ENCODE measurements at places on chromosomes 3 and 15.
A peak's percentile ranks its signal among the peaks of the same experiment; 100 is the strongest.

GRCh38 chr3:67804578-67804977 lies 150.2 kb upstream of the SUCLG2 start:
- DNase-seq = no peak

DNA sequence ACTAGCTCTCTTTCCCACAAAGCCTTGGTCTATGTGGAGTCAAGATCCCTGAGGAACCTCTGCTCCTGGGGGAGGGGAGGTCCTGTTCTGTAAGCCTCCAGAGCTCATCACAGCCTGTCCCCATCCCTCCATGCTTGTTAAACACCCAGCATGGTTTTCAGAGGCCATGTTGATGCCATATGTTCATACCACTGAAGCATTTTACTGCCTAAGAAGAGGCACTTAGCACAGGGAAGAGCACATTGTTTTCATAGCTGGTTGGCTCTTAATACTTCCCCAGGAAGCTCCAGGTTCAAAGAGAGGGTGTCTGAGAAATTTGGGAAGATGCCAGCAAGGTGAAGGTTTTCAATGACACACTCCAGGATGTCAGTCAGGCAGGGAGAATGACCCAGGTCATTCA lies 25.6 kb downstream of the CPNE4 start:
- no peak for DNase-seq

DNA sequence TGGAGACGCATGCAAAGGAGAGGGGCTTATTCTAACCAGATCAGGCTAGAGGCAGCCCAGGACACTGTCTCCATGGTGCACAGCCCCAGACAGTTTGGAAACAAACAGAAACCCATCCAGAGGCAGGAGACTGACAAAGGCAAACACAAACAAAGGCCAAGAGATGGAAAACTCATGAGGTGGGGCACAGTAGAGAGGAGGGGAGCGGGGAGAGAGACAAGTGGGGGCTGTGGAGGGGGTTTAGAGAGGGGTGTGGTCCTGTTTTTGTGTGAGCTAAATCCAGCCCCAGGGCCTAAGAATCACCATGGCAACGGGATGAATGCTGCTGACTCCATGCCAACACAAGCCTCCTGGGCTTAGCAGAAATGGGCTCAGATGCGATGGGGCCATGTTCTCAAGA lies 32.3 kb downstream of the PARP16 start:
- no peak for DNase-seq

- no peak for DNase-seq
These were observed 141.7 kb upstream of the NDN start for GRCh38 chr15:23828786-23829185.

- no peak for DNase-seq
These were observed 83.9 kb downstream of the IL20RB start for GRCh38 chr3:137041686-137042085.

GRCh38 chr15:30906366-30906765 lies 2.7 kb downstream of the FAN1 start:
- no peak for DNase-seq

DNA sequence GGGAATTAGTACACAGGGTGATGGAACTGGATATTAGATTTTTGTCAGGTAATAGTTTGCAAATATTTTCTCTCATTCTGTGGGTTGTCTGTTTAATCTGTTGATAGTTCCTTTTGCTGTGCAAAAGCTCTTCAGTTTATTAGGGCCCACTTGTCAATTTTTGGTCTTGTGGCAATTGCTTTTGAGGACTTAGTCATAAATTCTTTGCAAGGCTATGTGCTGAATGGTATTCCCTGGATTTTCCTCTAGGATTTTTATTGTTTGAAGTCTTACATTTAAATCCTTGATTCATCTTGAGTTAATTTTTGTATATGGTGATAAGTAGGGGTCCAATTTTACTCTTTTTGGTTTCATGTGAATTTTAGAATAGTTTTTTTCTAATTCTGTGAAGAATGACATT lies 111.3 kb downstream of the ARRDC4 start:
- no peak for DNase-seq

- DNase-seq = no peak
These were observed 33.7 kb downstream of the PRR20G start for GRCh38 chr3:127254033-127254644.

DNA sequence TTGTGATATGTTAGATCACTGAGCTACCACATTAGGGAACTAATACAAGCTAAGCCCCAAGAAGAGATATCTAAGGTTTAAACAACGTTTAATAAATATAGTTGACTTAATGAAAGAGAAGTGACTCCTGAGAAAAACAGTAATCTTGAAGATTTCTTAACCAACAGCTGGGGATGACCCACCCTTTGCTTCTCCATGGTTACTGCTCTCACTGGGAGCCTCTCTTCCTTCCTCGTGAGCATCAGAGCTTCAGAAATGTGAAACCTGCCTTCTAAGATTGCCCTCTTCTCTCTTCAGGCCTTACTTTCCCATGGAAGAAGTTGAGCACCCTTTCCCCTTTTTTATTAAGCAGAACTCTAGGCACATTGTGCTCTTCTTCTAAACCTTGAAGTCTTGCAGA lies 132.2 kb upstream of the NR2E3 start:
- DNase-seq = no peak

DNA sequence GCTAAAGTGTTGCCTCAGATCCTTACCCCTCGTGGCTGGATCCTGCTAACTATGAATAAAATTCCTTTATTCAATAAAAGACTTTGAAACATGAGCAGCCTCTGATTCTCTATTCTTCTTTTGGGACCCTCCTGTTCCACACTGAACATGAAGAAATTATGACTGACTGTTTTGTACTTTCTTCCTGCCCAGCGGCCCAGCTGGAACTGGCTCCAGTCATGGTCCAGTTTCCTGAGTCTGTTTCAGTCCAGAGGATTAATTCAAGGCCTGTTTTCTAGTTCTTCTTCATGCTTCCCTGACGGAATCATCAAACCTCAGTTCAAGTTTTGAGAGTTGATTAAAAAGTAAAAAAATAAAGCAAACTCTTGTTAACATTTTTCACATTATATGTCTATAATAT lies 52.6 kb upstream of the CP start:
- no peak for DNase-seq

DNA sequence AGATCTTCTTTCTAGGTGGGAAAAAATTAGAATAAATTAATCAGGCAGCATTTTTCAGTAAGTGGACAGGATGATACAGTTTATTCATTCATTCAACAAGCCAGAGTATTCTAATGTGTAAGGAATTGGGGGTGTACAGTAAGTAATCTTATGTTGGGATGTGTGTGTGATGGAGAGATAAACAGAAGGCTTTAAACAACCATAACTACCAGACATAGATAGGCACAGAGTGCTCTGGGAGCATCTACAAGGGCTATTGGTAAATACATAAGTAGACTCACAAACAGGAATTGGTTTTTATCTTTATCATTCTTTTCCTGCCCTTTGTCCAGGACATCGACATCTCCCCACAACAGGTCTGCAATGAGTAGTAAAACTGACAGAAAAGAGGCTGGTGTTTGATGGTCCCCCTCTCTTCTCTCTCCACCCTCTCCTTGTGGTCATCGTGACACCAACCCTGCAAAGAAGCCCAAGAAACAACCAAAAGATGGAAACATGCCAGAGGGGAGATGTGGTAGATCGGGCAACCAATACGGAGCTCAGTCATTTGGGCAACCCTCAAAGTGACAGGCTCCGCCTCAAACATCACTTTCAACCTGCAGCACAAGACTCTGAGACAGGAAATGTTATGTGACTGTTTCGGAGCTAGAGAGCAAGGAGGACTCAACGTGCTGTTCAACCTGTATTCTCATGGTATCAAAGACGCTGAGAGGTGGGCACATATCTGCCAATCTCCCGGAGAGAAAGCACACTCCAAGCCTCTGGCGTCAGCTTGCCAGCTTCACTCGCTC lies 28.7 kb upstream of the B3GNT5 start:
- peak; percentile 14 for DNase-seq

DNA sequence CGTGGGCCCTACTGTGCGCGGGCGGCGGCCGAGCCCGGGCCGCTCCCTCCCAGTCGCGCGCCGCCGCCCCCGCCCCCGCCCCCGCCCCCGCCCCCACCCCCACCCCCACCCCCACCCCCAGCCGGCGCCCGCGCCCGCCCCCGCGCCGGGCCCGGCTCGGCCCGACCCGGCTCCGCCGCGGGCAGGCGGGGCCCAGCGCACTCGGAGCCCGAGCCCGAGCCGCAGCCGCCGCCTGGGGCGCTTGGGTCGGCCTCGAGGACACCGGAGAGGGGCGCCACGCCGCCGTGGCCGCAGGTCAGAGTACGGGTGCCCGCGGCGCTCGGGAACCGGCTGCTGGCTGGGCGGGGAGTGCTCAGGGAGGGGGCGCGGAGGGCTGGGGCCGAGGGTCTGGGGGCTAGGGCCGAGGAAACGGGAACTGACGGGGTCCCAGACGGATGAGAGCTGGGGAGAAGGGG lies 1.1 kb upstream of the PPARG start:
- peak; percentile 23 for DNase-seq

DNA sequence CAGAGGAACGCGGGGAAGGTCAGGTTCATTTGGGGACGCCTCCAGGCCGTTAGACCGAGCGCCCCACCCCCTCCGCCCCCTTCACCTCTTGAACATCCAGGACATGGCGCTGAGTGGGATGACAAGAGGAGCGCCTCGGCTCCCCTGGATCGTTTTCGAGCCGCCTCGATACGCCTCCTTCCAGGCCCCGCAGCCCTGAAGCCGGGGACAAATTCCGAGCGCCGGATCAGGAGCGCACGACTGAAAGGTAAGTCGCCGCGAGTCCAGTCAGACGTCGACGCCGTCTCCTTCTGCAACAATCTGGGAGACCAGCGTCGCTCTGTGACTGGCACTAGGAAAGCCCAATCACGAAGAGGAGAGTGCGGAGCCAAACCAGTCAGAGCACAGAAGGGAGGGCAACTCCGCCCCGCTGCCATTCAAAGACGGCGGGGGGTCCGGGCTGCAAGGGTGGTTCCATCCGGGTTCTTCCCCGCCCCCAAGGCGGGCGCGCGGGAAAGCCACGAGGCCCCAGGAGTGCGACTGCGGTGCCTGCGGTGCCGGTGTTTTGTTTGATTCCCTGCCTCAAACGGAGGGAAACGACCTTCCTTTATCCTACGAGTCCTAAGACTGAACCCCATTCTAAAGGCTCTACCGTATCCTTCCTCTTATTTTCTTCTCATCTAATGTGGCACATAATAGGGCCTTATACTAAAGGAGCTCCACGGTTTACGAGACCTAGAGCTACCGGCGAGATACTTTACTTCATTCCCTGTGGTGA lies at the start of gene HLTF:
HLTF (minus strand) TSS at position 302 of the 757 bp plus-strand sequence; CDS start at position 105, 197 bp downstream.
- DNase-seq = peak; percentile 95

- no peak for DNase-seq
These were observed 162.8 kb downstream of the CGGBP1 start for GRCh38 chr3:87895983-87896382.

DNA sequence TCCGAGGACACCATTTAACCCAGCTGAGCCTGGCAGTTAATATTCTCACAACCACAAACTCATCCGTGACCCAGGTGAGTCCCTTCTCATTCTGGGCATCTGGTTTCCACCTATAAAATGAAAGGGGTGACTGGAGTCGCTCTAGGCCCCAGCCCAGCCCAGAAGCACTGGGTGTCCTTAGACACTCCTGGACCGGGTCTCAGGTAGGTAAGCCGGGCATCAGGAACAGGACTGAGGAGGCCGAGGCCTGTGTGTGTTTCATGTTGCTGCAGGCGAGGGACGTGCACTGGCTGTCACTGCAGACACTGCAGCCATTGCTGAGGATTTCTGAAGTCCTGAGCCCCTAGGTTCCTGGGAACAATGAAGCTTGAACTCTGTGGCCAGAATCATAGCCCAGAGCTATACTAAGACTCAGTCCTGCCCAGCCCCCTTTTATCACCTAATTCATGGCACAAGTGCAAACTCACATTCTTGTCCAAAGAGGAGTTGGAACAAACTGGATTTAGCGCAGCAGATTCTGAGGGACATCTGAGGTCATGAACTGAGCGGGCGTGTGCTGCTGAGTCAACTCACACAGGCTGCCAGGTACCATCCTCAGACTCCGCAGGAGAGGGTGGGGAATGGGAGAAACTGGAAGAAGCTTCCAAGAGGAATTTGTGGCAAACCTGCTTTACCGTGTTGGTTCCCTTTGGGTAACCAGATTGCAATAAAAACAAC lies 184.9 kb downstream of the FAM43A start:
- no peak for DNase-seq

DNA sequence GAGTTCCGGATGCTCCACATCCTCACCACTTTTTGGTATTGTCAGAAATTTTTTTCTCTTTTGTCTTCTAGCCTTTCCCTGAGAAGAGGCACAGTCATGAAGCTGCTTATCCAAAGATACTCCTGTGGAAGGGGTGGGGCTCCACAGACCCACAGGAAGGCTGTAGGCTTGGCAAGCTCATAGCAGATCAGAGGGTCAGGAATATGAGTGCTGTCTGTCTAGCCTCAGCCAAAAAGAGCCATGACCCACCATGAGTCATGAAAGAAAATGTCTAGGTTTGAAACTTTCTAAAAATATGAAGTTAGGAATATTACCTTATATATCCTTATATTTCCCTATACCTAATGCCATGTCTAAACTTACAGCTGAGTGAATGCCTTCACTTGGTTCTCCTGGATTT lies 118.2 kb upstream of the THBS1 start:
- DNase-seq = no peak

DNA sequence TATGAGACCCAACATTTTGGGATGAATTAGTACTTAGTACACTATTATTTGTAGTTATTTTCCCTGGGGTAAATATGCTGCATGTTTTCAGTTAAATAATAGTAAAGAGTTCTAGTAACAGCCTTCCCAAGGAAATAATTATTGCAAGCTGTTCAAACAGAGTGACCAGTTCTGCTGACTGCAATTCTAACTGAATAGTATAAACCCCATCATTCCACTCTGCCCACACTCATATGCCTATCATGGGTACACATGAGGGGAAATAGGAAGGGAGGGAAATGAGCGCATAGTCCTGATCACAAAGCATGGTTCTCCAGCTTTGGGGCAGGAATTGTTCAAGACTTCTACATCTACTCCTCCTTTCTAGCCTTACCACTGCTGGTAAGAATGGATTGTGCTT lies 18.7 kb downstream of the UQCC5 start:
- DNase-seq = no peak

DNA sequence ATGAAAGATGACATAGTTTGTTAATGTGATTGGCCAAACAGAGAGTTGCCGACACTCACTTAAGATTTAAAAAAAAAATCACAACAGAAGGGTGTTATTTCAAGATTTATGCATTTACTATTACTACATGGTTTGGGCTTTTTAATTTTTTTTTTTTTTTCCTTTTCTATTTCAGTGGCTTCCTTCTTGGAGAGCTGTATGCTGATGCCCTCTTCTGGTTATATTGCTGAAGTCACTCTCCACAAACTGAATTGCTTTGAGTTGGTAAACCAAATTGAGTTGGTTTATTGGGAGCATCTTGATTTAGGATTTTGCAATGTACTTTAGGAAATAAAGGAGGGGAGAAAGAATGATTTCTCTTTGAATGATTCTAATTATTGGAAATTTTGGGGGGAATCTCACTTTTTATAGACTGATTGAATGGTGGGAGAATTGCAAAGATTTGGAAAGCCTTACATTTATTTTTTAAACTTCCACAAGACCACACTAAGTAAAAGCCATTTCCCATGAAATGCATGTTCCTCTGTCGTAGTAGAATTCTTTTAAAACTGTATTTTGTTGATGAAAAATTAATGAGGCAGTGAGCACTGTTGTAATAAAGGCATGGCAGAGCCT lies 186.6 kb upstream of the FEZF2 start:
- DNase-seq = no peak
